HFF-Myc (cell line): ENCODE measurements at places on chromosomes 16 and 17.

- no peak for DNase-seq
Observed at GRCh38 chr17:79356839-79357447, 253.9 kb downstream of the RBFOX3 start.

DNA sequence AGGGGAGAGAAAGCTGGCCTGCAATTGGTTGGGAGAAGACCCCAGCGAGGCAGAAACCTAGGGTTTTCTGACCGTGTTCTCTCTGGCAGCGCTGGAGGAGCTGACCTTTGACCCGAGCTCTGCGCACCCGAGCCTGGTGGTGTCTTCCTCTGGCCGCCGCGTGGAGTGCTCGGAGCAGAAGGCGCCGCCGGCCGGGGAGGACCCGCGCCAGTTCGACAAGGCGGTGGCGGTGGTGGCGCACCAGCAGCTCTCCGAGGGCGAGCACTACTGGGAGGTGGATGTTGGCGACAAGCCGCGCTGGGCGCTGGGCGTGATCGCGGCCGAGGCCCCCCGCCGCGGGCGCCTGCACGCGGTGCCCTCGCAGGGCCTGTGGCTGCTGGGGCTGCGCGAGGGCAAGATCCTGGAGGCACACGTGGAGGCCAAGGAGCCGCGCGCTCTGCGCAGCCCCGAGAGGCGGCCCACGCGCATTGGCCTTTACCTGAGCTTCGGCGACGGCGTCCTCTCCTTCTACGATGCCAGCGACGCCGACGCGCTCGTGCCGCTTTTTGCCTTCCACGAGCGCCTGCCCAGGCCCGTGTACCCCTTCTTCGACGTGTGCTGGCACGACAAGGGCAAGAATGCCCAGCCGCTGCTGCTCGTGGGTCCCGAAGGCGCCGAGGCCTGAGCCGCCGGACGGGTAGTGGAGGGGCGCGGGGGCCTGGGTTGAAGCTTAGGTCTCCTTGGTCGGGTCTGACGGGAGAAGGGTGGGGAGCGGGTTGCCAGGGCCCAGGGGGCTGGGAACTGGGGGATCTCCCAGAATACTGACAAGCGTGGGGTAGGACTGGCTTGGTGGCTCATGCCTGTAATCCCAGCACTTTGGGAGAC, 7.4 kb upstream of the PYDC1 start:
- DNase-seq = no peak

- DNase-seq = no peak
Observed at GRCh38 chr16:11306381-11306780, 25.3 kb upstream of the PRM1 start.

- DNase-seq = no peak
Observed at GRCh38 chr17:39555368-39555767, 52.4 kb downstream of the NEUROD2 start.

GRCh38 chr16:85296859-85297660, 184.8 kb upstream of the CIBAR2 start:
- no peak for DNase-seq

DNA sequence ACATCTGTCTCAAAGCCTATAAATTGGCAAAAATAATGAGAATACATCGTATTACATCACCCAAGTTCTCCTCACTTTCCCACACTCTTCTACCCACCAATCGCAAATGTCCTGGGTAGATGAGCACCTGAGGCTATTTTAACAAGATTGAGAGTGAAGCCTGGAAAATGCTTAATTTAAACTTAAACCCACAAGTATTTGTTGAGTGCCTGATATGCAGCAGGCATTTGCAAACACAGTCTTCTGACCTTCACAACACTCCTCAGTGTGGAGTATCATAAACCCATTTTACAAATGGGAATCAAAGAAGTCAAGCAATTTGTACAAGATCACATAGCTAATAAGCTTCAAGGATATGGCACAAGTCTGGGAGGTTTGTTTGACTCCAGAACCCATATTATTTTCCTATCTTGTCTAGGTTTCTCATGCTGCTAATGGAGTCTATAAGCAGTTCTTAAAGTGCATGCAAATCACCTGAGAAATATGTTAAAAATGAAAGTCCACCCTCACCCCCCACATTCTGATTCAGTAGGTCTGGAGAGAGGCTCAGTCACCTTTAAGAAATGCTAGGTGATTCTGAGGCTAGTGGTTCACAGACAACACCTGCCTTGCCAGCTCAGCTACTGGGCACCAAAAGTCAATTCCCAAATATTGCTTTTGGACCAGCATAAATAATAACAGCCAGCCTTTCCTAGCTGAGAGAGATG, 34.9 kb upstream of the CCL2 start:
- no peak for DNase-seq

GRCh38 chr16:84058211-84058610, 15.6 kb upstream of the SLC38A8 start:
- no peak for DNase-seq

- DNase-seq = no peak
Observed at GRCh38 chr16:8533509-8533908, 56.8 kb downstream of the TMEM114 start.
